ENCODE measurements at places on chromosomes 13 and 19.

DNA sequence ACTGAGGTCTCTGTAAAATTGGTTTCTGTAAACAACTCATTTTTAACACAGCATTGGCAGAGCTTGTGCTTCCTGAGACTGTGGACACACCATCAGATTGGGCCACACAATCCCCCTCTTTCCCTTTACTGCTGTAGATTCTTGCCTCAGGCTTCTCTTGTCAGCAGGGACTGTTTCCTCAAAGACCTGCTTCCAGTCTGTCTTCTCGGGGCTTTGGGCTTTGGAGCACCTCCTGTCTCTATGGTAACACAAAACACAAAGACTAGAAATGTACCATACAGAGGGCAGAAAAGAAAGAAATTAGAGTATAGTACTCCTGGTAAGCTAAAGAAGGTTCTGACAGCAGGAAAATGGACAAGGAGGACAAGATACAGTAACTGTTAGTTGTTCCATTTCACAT is 484.5 kb downstream of the DIAPH3 start:
- DNase-seq: no peak

DNA sequence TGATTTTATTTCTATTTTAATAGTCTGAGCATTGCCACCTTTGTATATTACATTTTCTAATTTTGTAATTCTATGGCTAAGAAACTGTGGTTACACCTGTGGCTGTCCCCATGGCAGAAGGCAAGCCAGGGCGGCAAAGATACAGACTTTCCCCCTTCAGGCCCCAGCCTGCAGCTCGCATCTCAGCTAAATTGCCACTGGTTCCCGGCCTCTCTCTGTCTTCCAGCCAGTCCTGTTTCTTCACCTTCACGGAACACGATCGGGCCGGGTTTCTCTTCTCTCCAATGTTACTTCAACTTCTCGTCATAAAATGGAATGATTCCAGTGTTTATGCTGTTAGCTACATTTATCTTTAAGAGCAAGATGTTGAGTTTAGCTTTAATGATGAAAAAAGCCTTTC is 124.5 kb upstream of the ZNF507 start:
- DNase-seq: no peak

- peak; percentile 87 for DNase-seq
Observed at GRCh38 chr13:100156788-100157187, 67.9 kb downstream of the PCCA start.

DNA sequence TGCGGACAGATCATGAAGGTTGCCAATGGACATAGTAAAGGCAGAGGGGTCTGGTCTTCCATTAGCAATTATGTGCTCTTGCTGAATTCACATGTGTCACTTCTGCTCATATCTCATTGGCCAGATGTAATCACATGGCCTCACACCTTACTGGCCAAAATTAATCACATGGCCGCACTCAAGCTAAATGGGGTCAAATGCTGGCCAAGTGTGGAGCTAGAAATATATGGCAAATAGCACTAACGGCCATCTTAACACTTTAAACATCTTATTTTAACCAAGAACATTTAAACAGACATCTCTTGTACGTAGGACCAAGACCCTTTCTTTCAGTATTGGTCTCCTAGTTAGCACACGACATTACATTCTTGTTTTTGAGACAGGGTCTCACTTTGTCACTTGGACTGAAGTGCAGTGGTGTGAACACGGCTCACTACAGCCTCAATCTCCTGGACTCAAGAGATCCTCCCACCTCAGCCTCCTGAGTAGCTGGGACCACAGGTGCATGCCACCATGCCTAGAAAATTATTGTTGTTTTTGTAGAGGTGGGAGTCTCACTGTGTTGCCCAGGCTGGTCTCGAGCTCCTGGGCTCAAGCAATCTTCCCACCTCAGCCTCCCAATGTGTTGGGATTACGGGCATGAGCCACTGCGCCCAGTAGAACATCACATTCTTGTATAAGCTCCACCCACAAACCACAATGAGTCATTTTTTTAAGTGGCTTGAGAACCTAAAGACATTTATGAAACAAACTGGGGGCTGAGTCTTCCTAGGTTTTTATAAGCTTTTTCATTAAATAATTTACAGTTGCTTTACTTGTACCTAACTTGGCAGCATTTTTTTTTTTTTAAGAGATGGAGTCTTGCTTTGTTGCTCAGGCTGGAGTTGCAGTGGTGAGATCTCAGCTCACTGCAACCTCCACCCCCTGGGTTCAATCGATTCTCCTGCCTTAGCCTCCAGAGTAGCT is 2.9 kb upstream of the PTOV1 start:
- peak; percentile 92 for DNase-seq

DNA sequence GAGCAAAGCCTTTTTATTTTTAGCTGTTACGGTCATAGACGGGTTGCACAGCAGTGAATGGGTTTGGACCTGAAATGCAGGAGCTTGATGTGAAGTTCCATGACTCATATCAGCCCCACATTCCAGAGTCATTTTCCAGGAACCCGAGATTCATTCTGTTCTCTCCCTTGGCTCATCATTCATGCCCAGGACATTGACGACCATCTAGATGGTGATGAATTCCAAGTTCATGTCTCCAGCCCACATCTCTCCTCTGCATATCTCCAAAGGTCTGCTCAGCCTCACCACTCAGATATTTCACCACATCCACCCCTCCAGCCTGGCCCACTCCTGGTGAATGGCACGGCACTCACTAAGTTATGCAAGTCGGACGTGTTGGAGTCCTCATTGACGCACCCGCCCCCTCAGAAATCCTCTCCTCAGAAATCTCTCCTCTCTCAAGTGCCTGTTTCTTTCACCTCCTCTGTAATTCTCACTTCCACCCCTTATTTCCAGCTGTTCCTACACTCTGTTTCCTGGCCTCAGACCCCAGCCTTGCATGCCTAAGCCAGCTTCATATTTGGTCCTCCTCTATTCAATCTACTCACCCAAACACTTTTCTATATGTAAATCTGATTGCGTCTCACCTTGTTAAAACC is 83.1 kb downstream of the ALOX5AP start:
- peak; percentile 68 for DNase-seq

DNA sequence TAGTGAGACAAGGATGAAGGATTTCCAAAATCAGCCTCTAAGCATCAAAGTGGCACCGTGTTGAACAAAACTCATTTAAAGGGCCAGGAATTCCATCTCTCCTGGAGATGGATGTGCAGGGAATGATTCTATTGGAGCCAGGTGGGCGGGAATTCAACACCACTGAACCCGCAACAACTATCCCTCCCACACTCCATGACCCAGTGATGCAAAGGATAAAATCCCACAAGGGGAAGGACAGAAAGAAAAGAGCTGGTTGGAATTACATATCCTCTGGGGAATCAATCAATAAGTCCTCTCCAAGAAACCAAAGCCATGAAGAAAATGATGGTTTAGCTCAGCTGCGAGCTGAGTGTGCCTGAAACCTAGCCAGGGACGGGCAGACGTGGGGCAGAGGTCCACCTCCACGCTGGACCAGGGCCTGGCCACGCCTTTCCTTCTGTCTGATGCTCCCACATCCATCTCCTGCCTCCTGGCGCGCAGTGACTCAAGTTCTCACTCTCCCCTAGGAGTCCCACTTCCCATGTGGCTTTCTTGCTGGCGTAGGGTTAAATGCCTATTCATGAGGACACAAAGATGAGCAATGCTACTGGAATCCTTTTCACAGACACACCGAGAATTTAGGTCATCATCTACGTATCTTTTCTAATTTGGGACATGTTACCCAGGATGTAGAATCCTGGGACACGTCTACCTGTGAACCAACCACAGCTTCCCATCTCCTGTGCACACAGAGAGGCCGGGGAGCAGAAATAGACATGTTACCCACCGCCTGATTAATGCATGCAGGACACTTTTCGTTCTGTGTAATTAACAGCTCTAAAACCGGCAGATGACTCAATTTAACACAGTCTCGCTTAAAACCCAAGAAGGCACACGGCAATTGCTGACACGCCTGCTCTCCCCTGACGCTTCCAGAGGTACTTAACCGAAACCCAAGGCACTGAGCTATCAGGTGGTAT is 48.6 kb downstream of the PEPD start:
- DNase-seq: peak; percentile 81

DNA sequence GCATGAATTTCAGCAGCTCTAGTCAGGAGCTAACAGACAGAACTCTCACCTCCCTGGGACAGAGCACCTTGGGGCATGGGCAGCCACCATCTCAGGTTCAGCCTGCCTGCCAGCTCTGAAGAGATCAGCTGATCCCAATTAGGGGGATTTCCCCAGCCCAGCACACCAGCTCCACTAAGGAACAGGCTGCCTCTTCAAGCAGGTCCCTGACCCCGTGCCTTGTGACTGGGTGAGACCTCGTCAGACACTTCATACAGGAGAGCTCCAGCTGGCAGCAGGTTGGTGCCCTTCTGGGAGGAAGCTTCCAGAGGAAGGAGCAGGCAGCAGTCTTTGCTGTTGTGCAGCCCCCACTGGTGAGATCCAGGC is 84.5 kb upstream of the UFM1 start:
- DNase-seq: no peak

GRCh38 chr13:45331123-45331619 is 9.8 kb downstream of the TPT1 start:
- no peak for DNase-seq

- DNase-seq: no peak
Observed at GRCh38 chr19:33441277-33441699, 67.8 kb downstream of the CEBPG start.

DNA sequence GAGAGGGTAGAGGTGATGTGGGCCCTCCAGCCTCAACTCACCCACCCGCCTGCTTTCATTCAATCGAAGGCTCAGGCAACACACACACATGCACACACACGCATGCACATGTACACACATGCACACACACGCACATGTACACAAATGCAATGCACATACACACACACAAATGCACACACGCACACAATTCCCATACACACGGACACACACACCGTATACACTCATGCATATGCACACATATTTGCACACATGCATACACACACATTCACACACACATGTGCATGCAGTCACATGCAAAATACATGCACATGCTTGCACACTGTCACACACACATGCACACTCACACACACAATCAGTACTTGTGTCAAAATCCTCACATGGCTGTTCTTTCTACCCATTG is 55.9 kb upstream of the SPACA7 start:
- DNase-seq: no peak

DNA sequence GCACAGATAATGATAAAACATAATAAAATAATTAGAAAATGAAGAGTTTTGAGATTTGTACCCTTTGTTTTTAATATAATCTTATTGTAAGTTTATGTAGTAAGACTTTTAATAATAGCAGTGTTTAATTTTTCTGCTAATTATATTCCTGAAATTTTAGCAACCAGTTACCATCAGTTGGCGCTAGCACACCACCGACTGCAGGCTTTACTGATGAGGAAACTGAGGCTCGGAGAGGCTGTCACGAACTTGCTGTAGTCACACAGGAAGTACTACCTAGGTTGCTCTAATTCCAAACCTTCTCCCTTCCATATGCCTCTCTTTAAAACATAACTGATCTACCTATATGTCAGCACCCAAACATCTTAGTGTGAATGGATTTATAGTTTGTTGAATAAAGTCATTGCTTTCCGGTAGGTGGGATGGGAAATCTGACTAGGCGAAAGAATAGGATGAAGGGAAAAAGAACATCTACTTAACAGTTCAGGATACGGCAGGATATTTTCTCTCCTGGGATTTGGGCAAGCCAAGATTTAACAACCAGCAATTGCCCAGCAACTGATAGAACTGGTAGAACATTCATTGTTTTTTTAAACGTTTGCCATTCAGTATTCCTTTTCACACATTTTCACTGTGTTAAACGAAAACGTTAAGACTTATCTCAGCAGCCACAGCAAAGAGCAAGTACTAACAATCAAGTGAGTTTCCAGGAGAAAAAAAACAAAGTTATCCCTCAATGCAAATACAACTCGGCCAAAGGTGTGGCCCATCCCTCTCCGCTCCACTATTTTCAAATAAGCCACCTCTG is 822 bp upstream of the RFXAP start:
- no peak for DNase-seq

DNA sequence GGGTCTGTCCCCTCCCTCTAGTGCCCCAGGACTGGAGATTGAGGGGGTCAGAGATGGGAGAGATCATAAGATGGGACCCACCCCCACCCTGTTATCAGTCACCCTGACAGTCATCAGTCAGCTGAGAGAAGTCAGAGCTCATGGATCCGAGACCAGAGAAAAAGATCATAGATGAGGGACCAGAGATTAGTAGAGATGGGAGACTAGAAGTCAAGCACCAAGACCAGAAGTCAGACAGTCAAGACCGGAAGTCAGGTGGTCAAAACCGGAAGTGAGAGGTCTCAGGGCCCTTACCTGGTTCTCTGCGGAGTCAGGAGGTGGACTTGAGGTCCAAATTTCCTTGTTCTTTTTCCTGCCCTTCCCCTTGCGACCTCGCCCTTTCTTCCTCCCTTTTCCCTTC is 7.0 kb downstream of the COL5A3 start:
- no peak for DNase-seq

GRCh38 chr13:39786091-39786490 is 130.6 kb downstream of the COG6 start:
- no peak for DNase-seq

- no peak for DNase-seq
Observed at GRCh38 chr13:28049215-28049614, 51.2 kb downstream of the FLT3 start.

DNA sequence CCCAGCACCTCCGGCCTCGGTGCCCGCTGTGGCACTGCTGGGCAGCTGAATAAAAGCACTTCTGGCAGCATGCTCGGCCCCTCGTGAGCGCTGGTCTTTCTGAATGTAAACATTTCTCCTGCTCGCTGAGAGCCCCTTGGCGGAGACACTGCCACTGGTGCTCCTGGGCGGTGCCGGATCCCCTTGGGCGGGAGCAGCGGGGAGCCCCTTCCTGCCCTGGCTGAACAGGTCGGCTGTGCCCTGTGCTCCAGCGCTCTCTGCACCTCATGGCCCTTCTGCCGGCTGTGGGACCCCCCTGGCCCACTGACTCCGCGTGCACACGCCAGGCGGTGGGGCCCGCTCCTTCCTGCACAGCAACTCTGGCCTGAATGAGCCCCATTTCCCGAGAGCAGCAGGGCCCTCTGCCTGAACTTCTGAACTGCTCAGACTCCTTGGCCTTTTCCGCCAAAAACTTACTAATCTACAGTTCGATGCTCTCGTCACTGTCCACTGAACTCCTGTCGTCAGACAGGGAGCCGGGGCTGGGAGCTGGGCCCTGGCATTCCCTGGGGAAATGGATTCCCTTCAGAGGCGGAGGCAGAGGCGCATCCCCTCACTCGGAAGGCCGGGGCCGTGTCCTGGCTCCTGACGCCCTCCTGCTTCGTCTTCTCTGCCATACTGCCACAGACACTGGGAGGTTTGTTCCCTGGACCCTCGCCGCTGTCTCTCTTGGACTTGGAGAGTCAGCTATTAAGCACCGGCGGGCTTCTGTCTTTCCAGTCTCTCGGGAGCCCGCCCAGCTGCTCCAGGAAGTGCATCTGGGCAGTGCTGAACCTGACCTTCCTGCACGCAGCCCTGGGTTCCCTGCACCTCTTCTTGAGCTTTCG is 14.2 kb downstream of the RB1 start:
- no peak for DNase-seq
